ENCODE measurements at places on chromosomes 4 and X.

GRCh38 chr4:182301736-182302135, 58.5 kb downstream of the TENM3 start:
- no peak overlapping the region for H3K4me3 ChIP-seq
- H3K27me3 ChIP-seq, result no peaks in the 10 kb centered on the region
- H3K4me1 ChIP-seq, result no peaks in the 10 kb centered on the region
- H3K27ac ChIP-seq, result no peak overlapping the region

DNA sequence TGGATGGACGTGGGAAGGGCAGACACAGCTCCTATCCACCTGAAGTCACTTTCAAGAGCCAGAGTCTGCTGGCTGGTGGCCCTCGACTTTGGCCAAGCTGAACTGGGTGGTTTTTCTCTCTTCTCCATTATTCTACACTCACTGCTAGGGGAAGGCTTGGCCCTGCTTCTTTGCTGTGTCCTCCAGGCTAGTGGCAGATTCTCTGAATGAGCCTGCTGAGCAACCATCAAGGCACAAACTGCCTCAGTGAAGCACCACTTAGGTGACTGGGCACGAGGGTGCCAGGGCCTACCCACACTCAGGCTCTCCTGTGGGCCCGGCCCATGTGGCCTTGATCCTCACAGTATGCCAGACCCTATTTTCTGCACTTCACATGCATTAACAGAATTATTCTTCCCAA, 92.0 kb downstream of the PJA1 start:
- DNase-seq, result no peak
- no peaks in the 10 kb centered on the region for H3K36me3 ChIP-seq
- H3K4me1 ChIP-seq, result no peaks in the 10 kb centered on the region
- H3K4me3 ChIP-seq, result no peak overlapping the region

DNA sequence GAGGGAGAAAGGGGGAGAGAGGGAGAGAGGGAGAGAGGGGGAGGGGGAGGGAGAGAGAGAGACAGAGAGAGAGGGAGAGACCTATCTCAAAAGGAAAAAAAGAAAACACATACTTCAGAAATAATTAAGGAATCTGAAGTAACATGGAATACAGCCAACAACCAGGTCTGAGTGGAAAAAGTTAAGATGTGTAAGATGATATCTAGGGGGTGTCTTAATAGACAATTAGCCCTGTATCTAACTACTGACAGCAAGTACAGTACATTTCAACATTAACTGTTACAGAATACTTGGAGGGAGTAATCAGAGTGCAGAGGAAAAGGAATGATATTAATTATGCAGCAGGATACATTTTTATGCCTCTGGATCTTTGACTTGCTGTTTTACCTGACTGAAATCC, 22.4 kb downstream of the NUP54 start:
- DNase-seq, result no peak
- no peaks in the 10 kb centered on the region for H3K4me1 ChIP-seq
- no peaks in the 10 kb centered on the region for H3K36me3 ChIP-seq
- no peaks in the 10 kb centered on the region for H3K27me3 ChIP-seq
- H3K27ac ChIP-seq, result no peak overlapping the region
- H3K4me3 ChIP-seq, result no peak overlapping the region

DNA sequence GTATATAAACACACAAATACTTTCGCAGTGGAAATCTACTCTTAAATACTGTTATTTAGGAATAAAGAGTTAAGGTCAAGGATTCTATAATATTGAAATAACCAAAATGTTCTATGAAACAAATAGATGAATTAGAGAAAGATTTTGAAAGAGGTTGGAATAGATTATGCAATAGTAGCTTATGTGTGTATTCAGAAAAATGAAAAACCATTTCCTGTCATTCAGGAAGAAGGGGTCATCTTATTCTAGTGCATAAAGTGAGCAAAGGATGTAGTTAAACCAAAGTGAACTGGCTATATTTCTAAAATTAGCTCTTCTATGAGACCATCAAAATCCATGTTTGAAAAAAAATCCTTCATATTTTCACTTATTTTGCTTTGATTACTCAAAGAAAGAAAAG, 30.0 kb upstream of the MYOZ2 start:
- no peaks in the 10 kb centered on the region for H3K4me1 ChIP-seq
- H3K4me3 ChIP-seq, result no peak overlapping the region
- no peaks in the 10 kb centered on the region for H3K27me3 ChIP-seq
- H3K36me3 ChIP-seq, result no peaks in the 10 kb centered on the region
- H3K27ac ChIP-seq, result no peak overlapping the region

DNA sequence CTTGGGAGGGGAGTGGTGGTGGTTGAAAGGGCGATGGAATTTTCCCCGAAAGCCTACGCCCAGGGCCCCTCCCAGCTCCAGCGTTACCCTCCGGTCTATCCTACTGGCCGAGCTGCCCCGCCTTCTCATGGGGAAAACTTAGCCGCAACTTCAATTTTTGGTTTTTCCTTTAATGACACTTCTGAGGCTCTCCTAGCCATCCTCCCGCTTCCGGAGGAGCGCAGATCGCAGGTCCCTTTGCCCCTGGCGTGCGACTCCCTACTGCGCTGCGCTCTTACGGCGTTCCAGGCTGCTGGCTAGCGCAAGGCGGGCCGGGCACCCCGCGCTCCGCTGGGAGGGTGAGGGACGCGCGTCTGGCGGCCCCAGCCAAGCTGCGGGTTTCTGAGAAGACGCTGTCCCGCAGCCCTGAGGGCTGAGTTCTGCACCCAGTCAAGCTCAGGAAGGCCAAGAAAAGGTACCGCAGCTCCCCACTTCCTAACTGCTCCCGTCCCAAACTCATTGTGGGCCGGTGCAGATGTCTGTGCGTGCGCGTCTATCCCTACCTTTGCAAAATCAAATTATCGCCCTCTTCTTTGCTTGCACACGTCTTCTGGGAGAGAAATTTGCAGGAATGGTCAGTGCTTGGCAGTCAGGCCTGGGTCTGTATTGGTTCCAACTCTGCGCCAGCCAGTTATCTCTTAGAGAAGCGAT, 533 bp downstream of the IL15 start:
- H3K27me3 ChIP-seq, result no peaks in the 10 kb centered on the region
- H3K4me1 ChIP-seq, result no peaks in the 10 kb centered on the region
- DNase-seq, result peak; percentile 65
- H3K4me3 ChIP-seq, result peak overlapping the region; percentile 37

DNA sequence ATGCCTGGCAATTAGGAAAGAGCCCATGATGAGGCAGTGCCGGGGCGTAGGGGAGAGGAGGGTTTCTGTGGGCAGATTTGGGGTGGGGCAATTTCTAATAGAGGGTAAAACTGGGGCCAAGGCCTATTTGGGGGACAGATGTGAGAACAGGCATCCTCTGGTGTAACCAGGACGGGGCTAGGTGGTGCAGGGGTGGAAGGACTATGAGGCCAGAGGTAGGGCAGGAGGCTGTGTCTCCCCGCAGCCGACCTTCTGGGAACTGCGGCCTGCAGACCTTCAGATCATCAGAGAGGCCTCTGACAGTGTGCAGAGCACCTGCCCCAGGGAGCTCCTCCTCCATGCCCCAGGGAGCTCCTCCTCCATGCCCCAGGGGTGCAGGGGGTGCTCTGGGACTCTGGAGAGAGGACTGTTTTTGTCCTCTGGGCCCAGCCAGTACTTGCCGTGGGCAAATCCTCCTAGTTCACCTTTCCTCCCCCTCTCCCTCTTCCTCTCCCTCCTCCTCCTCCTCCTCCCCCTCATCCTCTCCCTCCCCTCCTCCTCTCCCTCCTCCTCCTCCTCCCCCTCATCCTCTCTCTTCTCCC, 101.9 kb downstream of the SORCS2 start:
- H3K36me3 ChIP-seq, result no peaks in the 10 kb centered on the region
- no peak overlapping the region for H3K4me3 ChIP-seq
- DNase-seq, result no peak

DNA sequence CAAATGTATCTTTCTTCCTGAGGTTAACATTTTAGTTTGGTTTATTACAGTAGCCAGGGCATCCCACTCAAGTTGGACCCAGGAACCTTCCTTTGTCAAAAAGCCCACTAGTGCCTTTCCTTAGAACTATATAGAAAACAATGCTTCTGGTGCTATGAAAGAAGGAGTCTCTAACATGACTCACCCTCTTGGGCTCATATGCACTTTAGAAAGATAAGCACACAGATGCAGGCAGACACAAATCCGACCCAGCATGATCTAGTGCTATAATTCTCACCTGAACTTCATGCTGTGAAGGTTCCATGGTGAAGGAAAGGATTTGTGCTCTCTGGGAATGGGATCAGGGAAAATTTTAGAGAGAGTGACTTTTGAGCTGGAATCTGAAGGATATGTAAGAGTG, 289.4 kb downstream of the ANKRD50 start:
- no peak overlapping the region for H3K27ac ChIP-seq
- peak; percentile 83 for DNase-seq
- H3K4me3 ChIP-seq, result no peak overlapping the region

GRCh38 chrX:54483946-54484345, 12.1 kb downstream of the FGD1 start:
- H3K4me3 ChIP-seq, result no peak overlapping the region
- no peaks in the 10 kb centered on the region for H3K36me3 ChIP-seq
- DNase-seq, result no peak
- peaks cover 10% of the 10 kb centered on the region for H3K4me1 ChIP-seq
- H3K27ac ChIP-seq, result peak overlapping the region; percentile 22
- no peaks in the 10 kb centered on the region for H3K27me3 ChIP-seq

DNA sequence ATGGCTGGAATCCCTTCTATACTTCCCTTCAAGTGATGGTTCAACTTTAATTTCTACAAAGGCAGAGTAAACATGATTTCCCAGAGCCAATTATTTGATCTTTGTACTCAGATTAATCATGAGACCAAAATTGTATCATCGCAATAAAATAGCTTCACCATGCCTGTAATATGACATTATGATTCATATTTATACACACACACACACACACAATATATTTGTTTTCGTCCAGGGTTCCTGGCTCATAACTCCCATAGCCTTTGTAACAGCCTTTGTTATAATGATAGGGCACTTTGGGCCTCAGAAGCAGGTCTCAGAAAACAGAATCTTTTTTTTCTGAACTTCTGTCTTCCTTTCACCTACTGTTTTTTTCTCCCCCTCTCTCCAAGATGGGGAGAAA, 270.6 kb downstream of the ADGRA3 start:
- no peak overlapping the region for H3K27ac ChIP-seq
- H3K4me3 ChIP-seq, result no peak overlapping the region
- no peaks in the 10 kb centered on the region for H3K4me1 ChIP-seq
- H3K36me3 ChIP-seq, result no peaks in the 10 kb centered on the region
- no peaks in the 10 kb centered on the region for H3K27me3 ChIP-seq
- no peak for DNase-seq

- no peak overlapping the region for H3K27ac ChIP-seq
- H3K27me3 ChIP-seq, result no peaks in the 10 kb centered on the region
- no peak overlapping the region for H3K4me3 ChIP-seq
- H3K36me3 ChIP-seq, result no peaks in the 10 kb centered on the region
- no peak for DNase-seq
Measured at GRCh38 chrX:15158736-15159406, 111.0 kb downstream of the ASB9 start.

GRCh38 chr4:22857411-22857810, 164.7 kb downstream of the GBA3 start:
- H3K4me3 ChIP-seq, result no peak overlapping the region
- DNase-seq, result no peak
- H3K36me3 ChIP-seq, result no peaks in the 10 kb centered on the region
- no peaks in the 10 kb centered on the region for H3K27me3 ChIP-seq
- H3K4me1 ChIP-seq, result no peaks in the 10 kb centered on the region

GRCh38 chr4:67684839-67685531, 16.0 kb downstream of the UBA6 start:
- H3K4me1 ChIP-seq, result no peaks in the 10 kb centered on the region
- H3K27ac ChIP-seq, result no peak overlapping the region
- H3K36me3 ChIP-seq, result no peaks in the 10 kb centered on the region
- H3K4me3 ChIP-seq, result no peak overlapping the region
- H3K27me3 ChIP-seq, result no peaks in the 10 kb centered on the region

DNA sequence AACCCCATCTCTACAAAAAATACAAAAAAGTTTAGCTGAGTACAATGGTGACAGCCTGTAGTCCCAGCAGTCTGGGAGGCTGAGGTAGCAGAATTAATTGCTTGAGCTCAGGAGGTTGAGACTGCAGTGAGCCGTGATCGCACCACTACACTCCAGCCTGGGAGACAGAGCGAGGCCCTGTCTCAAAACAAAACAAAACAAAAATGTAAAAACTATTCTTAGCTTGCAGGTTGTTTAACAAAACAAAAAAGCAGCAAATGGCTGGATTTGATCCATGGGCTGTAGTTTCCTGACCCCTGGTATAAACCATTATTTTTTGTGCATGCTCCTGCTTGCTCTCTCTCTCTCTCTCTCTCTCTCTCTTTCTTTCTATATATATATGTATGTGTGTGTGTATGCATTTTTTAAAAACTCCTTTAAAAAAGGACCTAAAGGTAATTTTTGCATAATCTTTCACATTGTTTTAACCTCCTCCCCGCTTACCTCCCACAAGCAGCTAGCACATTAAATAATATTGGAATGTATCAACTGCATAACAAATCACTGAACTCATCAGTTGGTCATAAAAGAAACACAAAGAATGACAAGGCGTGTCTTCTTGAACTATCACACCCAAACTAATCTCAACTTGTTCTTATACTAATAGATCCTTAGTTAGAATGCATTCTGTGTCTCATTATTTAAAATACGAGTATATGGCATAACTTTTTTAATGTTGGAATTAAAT, 4.8 kb downstream of the AREG start:
- H3K4me1 ChIP-seq, result no peaks in the 10 kb centered on the region
- no peak overlapping the region for H3K27ac ChIP-seq
- no peak for DNase-seq
- no peaks in the 10 kb centered on the region for H3K36me3 ChIP-seq
- H3K4me3 ChIP-seq, result no peak overlapping the region

DNA sequence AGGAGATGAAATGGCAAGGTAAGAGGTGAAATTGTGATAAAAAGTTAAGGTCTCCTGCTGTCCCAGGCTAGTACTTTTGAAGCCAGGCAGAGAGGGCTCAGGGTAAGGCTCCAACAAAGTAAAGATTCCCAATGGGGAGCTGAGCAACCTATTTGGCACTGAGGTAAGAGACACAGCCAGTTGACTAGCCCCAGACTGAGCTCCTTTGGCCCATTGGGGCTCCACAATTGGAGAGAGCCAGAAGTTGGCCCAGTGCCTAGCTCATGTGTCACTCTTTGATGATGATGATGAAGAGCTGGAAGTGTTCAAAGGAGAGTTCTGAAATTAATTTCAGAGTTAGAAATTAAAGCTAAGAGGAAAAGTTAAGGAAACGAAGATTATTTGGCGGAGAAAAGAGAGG, 94.6 kb downstream of the RLIM start:
- DNase-seq, result no peak
- no peaks in the 10 kb centered on the region for H3K36me3 ChIP-seq
- H3K4me1 ChIP-seq, result no peaks in the 10 kb centered on the region
- no peak overlapping the region for H3K4me3 ChIP-seq

DNA sequence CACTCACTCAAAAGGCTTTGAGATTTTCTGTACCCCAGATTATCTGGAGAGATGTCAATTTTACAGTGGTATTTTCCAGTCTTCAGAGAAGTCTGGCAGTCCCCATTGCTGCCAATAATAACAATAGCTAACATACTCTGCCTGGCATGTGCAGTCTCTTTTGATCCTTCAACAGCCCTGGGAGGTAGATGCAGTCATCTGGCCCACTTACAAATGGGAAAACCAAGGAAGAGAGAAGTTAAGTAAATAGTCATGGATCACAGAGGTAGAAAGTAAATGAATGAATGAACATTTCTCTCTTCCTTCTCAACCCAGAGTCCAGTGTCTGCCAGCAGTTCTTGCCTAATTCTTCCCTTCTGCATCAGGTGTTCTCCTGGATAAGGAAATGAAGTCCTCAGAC, 113.0 kb upstream of the EDNRA start:
- no peak overlapping the region for H3K4me3 ChIP-seq
- H3K4me1 ChIP-seq, result no peaks in the 10 kb centered on the region
- H3K27ac ChIP-seq, result no peak overlapping the region
- no peak for DNase-seq
- H3K36me3 ChIP-seq, result no peaks in the 10 kb centered on the region
